ENCODE measurements at places on chromosomes 4 and X. TPM values are rescaled to one million over a fixed set of nuclear protein-coding genes. Genes with fewer than 3 reads are reported as not detected.

NRK gene
- total RNA-seq: 0.05 TPM

IL2 gene
- total RNA-seq: not detected

PABPC4L gene
- total RNA-seq: 0.15 TPM

C4orf50 gene
- total RNA-seq: 0.19 TPM

CSAG2 gene
- total RNA-seq: not detected

PAGE5 gene
- total RNA-seq: not detected

CFAP99 gene
- 0.36 TPM for total RNA-seq

RAB40AL gene
- total RNA-seq: 0.41 TPM

MFAP3L gene
- total RNA-seq: 5.0 TPM

MAGEA2 gene
- not detected for total RNA-seq

CT83 gene
- total RNA-seq: not detected

C4orf36 gene
- total RNA-seq: 0.96 TPM

GSX2 gene
- total RNA-seq: not detected

RAB9A gene
- 11.4 TPM for total RNA-seq

Measured in motor neuron (in vitro differentiated cells).